Cardiac septum (tissue), 1 donor: ENCODE measurements at places on chromosomes 16 and 17. TPM values are rescaled to one million over a fixed set of nuclear protein-coding genes. Genes with fewer than 3 reads are reported as not detected.

The SLC5A11 gene
- total RNA-seq = not detected

The PTGES3L gene
- 51.2 TPM for total RNA-seq

The VAT1L gene
- 49.4 TPM for total RNA-seq

The EFCAB5 gene
- total RNA-seq = not detected

The CRHR1 gene
- total RNA-seq = not detected

The KIF2B gene
- total RNA-seq = not detected

The BAIAP3 gene
- total RNA-seq = 3.8 TPM

The TBC1D3B gene
- total RNA-seq = 3.3 TPM

The PRSS21 gene
- total RNA-seq = not detected

The RAC3 gene
- total RNA-seq = 0.65 TPM

The SULT1A2 gene
- 0.73 TPM for total RNA-seq

The GAS2L2 gene
- 0.08 TPM for total RNA-seq

The ACE gene
- total RNA-seq = 11.6 TPM

The CCL18 gene
- 2.3 TPM for total RNA-seq

The PRR11 gene
- total RNA-seq = 0.78 TPM

The CCL11 gene
- 3.2 TPM for total RNA-seq

The CCL4 gene
- 0.81 TPM for total RNA-seq

The PFN1 gene
- total RNA-seq = 204 TPM

The TNP2 gene
- total RNA-seq = not detected

The TBC1D28 gene
- not detected for total RNA-seq

The PPM1D gene
- 6.2 TPM for total RNA-seq

The KRTAP4-5 gene
- total RNA-seq = not detected

The LONP2 gene
- total RNA-seq = 68.1 TPM

The TPPP3 gene
- total RNA-seq = 9.6 TPM

The HCFC1R1 gene
- 41.3 TPM for total RNA-seq

The SNX11 gene
- 11.4 TPM for total RNA-seq

The CREBBP gene
- total RNA-seq = 39.0 TPM
